ENCODE measurements at places on chromosomes 2 and 18. TPM values are rescaled to one million over a fixed set of nuclear protein-coding genes. Genes with fewer than 3 reads are reported as not detected.

Gene HTRA2
- 44.2 TPM for total RNA-seq

Gene PAX3
- not detected for total RNA-seq

Gene COBLL1
- total RNA-seq = 0.05 TPM

Gene VSNL1
- total RNA-seq = not detected

Gene ALK
- total RNA-seq = not detected

Gene ADD2
- total RNA-seq = 18.8 TPM

Gene CRACDL
- total RNA-seq = 0.22 TPM

Gene REG1B
- total RNA-seq = not detected

Gene EFHD1
- total RNA-seq = 7.1 TPM

Gene DSEL
- total RNA-seq = 0.08 TPM

Gene GULP1
- not detected for total RNA-seq

Gene KIAA2012
- not detected for total RNA-seq

Gene ANTXR1
- 0.12 TPM for total RNA-seq

Gene IL1F10
- total RNA-seq = not detected

Gene UGT1A7
- not detected for total RNA-seq

Gene ANO7
- 0.77 TPM for total RNA-seq

Gene ACAA2
- total RNA-seq = 77.4 TPM

Gene PAX8
- 1.6 TPM for total RNA-seq

Gene GKN2
- total RNA-seq = not detected

Gene CNRIP1
- not detected for total RNA-seq

Gene TAF4B
- 11.8 TPM for total RNA-seq

Gene TWIST2
- not detected for total RNA-seq

Gene DNAJC5G
- total RNA-seq = not detected

Gene CRYGC
- not detected for total RNA-seq

Gene ASXL3
- not detected for total RNA-seq

Gene AKAIN1
- not detected for total RNA-seq

Gene CKAP2L
- 45.9 TPM for total RNA-seq

Gene CLEC4F
- not detected for total RNA-seq

Gene OSBPL6
- total RNA-seq = 0.13 TPM

Gene PCARE
- not detected for total RNA-seq

Gene NPC1
- total RNA-seq = 36.3 TPM

Gene MAL
- total RNA-seq = 366 TPM

Gene RND3
- not detected for total RNA-seq

Gene GREB1
- 0.24 TPM for total RNA-seq

Gene SIX2
- not detected for total RNA-seq

Gene CYP26B1
- not detected for total RNA-seq

Gene INHBB
- not detected for total RNA-seq

Gene RNF152
- not detected for total RNA-seq

Gene DNAH7
- not detected for total RNA-seq

Gene UGT1A6
- not detected for total RNA-seq

All from activated naive CD4-positive, alpha-beta T cell treated with anti-CD3 and anti-CD28 coated beads, Interleukin-2, amount 10 ng/mL, durations not matched to agents 5 hours and 36 hours (primary cell).